Fibroblast of the conjunctiva (primary cell): ENCODE measurements at places on chromosomes 16 and 17.

- peak; percentile 42 for DNase-seq
Observed at GRCh38 chr17:67212231-67212630, 32.8 kb downstream of the HELZ start.

DNA sequence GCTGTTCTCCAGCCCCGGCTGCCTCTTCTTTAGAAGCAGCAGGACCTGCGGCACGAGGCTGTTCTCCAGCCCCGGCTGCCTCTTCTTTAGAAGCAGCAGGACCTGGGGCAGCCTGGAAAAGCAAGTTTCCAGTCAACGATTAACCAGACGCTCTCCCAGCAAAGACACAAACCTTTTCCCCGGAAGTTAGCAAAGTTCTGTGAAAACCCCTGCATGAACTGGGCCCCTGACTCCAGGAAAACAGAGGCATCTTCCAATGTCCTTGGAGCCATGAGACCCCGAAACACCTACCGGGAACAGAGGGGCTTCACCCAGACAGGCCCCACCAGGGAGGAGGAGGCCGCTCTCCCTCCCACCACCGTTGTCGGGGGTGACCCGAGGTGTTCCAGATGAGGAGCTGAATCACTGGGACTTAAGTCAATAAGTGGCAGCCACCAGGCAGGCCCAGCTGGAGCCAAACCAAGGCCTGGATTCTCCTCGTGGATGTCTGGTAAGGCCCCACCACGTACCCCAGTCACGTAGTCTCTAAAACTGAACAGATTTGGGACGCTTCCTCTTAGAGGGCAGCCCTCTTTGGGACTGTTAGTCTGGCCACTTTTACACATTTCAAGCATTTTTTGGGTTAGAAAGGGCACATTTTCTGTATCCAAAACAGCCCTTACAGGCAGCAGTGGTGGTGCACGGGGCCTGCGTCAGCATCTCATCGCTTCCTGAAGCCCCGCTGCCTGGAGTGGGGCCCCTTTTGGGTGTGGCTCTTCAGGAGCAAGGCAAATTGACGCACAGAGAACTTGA, at the start of gene RPH3AL:
TSS of gene RPH3AL (minus strand) at position 387 of the 792 bp plus-strand sequence. CDS start 25,264 bp downstream, outside the sequence.
- no peak for DNase-seq

DNA sequence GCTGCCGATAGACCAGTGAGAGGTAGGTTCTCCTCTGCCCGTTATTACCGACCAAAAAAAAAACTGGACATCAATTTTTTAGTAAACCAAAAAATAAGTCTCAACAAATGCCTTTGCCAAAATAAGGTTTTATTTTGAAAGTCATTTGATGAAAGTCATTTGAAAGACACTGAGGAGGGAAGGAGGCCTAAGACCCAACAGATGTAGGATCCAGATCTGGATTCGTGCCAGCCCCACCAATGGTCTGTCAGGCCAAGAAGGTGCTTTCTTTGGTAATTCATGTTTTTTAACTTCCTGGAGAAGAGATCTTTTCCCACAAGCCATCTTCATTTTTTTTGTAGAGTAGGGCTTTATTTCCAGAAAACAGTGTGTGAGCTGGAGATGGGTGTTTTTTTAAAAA, 18.1 kb downstream of the NTAN1 start:
- DNase-seq: no peak

- DNase-seq: peak; percentile 61
Observed at GRCh38 chr16:30956601-30957455, 726 bp upstream of the SETD1A start.

DNA sequence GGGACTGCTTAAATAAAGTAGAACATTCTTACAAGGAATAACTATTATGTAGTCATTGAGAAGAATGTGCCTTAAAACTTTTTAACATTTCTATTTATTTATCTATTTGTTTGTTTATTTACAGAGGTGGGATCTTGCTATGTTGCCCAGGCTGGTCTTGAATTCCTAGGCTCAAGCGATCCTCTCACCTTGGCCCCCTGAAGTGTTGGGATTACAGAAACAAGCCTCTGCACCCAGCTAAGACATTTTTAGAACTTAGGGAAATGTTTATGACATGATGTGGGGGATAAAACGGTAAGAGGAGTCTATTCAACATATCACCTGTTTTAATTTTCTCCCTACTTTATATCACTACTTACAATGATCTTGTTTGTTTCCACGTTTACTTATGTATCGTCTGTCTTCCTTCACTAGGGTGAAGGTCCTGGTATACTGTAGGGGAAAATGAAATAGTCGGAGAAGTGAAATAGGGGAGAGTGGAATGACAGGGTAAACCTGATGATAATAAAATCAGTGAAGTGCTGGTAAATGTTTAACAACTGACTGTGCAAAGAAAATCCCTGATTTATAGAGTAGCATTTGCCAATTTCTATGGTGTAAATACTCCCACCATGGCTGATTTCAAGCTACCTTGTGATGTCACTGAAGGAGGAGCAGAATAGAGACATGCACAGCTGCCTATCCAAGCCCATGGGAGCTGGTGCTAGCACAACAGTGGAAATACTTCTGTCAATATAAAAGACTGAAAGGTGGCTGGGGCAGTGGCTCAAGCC, 16.0 kb upstream of the HAPSTR1 start:
- no peak for DNase-seq

DNA sequence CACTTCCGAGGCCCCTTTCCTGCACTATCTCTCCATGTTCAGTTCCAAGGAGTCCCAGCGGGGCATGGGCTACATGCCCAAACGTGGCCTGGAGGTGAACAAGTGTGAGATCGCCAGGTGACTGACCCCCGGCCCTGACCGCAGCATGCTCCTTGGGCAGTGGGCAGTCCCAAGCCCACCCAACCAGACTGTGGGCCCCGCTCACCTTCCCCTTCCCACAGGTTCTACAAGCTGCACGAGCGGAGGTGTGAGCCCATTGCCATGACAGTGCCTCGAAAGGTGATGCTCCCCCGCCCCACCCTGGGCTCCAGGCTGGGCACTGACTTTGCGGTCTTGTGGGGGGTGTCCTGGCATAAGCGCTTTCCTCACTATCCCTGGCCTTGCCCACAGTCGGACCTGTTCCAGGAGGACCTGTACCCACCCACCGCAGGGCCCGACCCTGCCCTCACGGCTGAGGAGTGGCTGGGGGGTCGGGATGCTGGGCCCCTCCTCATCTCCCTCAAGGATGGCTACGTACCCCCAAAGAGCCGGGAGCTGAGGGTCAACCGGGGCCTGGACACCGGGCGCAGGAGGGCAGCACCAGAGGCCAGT, 4.7 kb downstream of the CORO1A start:
- no peak for DNase-seq

DNA sequence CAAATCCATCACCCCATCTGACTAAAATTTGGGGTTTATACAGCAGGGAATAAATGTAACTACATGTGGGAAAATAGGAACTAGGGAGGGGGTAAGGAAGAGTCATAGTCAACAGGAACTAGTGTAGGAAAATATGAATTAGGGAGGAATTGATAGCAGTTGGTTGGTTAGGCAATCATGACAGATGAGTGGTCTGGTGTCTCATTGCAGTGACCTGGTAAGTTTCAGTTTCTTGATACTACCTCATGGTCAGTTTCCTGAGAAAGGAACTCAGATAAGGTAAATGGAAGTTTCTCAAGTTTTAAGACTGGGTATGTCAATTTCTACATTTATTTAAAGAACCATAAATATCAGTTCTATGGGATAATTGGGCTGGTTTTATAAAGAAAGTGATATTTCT, 442.3 kb downstream of the NPIPA7 start:
- DNase-seq: no peak

DNA sequence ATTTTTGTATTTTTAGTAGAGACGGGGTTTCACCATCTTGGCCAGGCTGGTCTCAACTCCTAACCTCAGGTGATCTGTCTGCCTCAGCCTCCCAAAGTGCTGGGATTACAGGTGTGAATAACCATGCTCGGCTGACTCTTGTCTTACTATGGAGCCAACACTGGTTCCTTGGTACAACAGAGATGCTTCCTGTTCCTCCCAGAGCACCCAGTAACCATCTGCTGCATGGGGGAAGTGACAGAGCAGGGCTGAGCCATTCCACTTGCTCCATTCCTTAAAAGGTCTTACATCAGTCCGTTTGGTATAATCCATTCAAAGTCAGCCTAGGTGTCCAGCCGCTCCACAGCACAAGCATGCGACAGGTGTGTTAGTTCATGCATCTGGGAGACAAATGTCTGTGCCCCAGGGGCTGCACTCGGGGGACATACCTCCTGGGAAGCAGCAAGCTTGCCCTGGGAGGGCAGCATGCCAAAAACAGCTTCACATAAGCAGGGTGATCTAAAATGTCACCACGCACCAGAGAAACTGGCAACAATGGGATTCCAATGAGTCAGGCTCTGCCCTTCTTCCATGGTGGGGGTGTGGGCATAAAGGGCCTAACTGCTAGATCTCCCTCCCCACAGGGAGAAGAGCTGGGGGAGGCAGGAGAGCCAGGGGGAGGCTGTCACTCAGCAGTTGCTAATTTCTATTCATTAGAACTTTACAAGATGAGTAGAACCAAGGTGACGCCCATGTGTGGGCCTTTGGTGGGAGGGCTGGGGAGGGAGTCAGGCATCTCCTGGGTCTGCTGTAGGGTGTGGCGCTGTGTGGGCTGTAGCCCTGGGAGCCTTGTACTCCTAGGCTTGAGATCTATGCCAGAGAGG, 35.5 kb downstream of the PIPOX start:
- no peak for DNase-seq

DNA sequence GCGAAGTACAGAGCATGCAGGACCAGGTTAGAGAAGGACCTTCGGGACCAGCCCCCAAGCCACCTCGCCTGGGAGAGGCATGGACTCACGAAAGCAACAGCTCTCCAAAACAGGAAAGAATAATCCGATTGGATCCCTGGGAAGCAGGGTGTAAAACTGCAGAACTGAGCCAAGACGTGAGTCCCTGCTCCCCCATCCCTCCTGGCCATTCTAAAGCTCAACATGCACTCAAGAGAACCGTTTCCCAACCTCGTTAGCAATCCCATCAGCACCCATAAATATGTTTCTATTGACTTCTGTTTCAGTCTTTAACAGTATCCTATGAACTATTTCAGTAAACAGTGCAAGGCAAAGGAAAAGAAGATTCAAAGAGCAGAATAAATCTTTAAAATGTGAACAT, 167.0 kb downstream of the COPRS start:
- DNase-seq: no peak

GRCh38 chr16:67740391-67740790, 21.3 kb upstream of the GFOD2 start:
- DNase-seq: no peak

GRCh38 chr17:82565551-82565950, 46.0 kb downstream of the FOXK2 start:
- DNase-seq: no peak

DNA sequence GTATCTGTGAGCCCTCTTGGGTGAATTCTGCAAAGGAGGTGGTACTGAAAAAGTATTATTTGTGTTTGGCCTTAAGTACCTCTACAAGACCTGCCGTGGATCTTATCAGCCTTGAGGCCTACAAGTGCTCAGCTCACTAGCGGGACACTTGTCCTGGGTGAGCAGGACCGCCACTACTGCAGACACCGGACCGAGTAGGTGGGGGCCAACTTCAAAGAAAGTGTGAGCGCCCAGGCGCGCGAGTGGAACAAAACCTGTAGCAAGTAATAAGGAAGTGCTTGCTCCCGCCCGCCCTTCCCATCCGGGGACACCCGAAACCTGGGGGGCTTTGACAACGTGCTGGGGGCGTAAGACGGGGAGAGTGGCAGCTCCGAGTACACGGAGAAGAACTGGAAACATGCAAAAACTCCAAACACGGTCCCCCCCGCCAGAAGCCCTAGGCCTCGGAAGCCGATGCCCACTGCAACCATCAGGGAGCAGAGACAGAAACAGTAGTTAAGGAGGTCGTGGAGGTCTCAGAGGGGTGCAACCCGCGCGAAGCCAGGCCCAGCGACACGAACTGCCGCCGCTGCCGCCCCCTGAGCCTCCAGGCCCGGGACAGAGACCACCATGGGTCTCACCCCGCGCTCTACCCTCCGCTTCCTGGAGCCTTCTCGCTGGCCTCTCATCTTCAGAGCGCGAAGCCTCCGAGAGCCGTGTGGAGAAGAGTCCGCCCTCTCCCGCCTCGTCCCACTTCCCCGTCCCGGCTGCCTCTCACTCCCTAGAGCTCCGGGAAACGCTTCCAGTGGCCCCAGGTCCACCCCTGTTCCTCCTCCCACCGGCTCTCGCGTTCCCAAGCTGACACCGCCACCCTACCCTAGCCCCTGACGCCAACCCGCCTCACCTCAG, 537 bp downstream of the CNOT1 start:
- no peak for DNase-seq

DNA sequence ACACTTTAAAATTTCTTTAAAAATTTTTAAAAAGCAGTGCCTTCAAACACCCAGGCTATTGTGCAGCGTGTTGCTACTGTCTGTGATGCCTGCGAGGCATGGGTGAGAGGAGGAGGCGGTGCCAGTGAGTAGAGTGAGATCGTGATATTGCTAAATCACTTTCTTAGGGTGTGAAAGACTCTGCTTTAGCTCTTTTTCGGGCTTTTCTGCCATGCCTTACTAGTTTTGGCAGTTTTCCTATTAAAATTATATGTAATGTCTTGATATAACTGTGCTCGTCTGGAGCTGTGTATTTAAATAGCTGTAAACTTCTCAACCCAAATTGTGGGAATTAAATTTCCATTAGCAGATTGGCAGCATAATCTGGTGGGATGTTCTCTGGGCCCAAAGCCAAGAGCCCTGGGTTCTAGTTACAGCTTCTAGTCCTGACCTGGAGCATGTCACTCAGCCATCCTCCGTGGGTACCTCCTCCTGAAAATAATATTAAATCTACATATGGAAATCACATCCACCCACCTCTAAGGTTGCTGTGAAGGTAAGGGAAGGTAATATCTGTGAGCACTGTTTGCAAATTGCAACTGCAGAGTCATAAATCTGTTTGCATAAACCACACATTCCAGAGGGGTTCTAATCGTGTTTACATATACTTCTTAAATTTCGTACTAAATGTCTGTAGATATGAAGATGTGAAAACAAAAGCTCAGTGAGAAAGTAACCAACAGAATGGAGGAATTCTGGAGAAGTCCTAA, 264.3 kb upstream of the CACNG5 start:
- DNase-seq: no peak

DNA sequence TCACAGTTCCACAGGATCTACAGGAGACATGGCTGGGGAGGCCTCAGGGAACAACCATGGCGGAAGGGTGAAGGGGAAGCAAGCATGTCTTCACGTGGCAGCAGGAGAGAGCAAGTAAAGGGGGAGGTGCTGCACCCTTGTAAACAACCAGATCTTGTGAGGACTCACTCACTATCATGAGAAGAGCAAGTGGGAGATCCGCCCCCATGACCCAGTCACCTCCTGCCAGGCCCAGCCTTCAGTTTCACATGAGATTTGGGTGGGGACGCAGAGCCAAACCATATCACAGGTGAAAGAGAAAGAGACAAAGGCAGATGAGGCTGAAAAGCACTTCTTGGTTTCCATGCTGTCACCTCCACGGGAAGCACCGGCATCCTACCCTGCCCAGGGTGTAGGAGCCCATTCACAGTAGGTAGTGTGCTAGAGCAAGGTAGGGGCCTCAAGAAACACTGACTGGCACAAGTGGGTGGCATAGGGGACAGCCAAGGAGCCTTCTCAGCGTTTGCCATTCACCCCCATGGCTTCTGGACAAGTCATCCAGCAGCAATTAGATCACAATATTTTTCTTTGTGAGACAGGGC, 6.6 kb downstream of the NARF start:
- DNase-seq: no peak

GRCh38 chr17:82055023-82055964, 3.6 kb downstream of the GPS1 start:
- DNase-seq: no peak
